ENCODE measurements at places on chromosomes 6 and 20.
A peak's percentile ranks its signal among the peaks of the same experiment; 100 is the strongest.

DNA sequence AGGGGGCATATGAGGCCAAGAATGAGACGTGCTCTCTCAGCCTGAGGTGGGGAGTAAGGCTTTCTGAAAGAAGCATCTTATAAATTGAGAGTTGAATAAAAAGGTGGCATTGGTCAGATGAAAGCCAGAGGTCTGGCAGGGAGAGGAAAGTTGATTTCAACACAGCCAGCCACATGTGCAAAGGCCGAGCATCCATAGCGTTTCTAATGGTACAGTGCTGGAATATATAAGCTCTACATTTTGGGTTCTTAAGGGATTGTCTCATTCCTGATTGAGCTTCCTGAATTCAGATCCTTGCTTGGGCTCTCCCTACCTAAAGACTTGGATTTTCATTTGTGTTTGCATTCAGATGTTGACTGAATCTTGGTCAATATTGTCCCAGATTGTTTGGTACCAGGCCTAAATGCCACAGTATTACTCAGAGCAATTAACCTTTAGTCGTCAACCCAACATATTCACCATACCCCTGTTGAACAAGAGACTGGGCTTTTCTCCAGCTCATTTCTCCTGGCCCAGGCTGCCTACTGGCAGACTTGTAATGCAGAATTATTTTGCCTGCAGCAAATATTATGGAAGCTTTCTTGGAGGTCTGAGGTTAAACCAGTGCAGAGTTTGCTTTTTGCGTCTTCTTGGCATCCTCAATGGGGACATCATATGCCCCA, 14.5 kb upstream of the BCAS1 start:
- DNase-seq: no peak

GRCh38 chr6:28254121-28254519, 2.1 kb upstream of the ZKSCAN4 start:
- no peak for DNase-seq

DNA sequence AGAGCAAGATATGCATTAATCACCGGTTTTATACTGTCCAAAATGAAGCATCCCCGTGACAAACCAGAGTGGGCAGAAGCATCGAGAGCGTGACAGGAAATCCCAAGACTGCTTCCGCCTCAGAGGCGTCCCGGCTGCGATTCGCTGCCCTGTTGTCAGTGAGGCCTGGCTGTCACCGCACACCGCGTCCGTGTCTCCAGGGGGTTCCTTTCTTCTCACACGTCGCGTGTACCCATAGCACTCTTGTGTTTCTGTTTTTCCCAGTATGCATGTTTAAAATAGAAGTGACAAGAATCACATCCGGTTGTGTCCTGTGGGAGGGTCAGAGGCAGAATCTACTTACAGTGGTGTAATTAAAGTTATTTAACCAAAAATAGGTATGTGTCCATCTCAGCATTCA, 8.3 kb upstream of the ADRM1 start:
- no peak for DNase-seq

- DNase-seq: no peak
These were observed 77.8 kb downstream of the OR2B2 start for GRCh38 chr6:27834384-27834783.

- DNase-seq: no peak
These were observed 23.1 kb downstream of the FBXL4 start for GRCh38 chr6:98924647-98925046.

GRCh38 chr6:33856031-33856590, 52.3 kb upstream of the MLN start:
- no peak for DNase-seq

DNA sequence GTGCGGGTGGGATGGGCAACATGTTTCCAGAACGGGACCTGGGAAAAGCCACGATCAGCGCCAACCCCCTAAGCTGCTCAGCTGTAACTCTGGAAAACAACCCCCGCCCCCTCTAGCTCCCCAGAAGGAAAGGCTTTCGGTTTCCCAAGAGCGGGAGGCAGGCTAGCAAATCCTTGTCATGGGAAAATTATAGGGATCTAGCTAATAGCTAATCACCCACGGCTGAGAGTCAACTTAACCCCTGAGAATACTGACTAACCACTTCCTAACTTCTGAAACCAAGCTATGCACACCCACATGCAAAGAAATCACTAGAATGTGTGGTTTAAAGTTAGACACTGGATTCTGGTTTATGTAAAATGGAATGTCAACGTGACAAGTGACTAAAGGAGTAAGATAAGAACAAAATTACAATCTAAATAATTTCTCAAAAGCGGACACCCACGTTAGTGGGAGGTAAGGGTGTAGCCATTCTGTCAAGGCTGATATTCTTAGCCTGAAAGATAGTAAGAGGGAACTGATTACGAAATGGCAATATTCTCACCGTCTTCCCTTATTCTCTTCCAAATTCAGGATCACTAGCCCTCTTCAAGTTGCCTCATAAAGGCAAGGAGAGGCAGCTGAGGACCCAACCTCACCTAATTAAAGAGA, 20.1 kb downstream of the JAG1 start:
- no peak for DNase-seq

DNA sequence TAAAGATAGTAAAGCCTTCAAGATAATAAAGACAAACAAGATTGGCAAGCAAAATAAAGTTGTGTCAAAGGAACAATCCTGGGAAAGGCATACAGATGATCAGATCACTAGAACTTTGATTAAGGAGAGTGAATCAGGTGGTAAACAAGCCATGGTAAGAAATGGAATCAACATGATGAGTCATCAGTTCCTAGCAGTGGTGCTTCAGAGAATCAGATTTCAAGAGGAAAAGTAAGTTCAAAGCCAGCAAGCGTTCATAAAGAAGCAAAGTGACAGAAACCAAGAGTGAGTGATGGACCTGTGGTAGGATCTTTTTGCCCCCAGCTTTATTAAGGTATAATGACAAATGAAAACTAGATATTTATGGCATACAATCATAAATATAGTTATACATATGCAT, 340.4 kb downstream of the TPBG start:
- DNase-seq: no peak

DNA sequence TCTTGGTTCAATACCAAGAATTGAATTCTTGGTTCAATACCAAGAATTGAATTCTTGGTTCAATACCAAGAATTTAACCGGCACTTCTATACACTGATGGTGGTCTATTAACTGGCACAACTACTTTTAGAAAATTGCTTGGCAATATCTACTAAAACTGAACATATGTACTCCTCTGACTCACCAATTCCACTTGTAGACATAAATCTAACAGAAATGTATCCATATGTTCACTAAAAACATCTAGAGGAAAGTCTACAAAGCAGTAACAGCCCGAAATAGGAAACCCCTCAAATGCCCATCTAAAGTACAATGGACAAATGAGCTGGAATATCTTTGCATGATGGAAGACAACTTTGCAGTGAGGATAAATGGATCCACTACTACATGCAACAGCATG, 71.9 kb downstream of the KIF16B start:
- DNase-seq: no peak

DNA sequence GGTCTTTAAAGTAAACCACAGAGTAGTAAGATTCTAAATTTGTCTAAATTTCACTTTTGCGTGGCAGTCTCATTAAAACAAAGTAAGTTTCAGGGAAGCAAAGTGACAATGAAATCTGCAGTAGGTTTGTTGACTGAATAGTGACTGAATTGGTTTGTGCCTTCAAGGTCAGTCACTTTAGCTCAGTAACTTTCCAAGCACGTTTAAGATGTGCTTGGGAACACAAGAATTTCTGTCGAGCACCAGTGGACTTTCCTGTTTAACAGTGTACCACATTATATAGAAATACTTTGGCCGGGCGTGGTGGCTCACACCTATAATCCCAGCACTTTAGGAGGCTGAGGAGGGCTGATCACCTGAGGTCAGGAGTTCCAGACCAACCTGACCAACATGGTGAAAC, 1.7 kb upstream of the CD24 start:
- no peak for DNase-seq

GRCh38 chr6:161545741-161546140, 271.9 kb upstream of the AGPAT4 start:
- DNase-seq: no peak

- no peak for DNase-seq
These were observed 93.9 kb downstream of the PRND start for GRCh38 chr20:4815628-4816027.

GRCh38 chr6:34912715-34913464, 23.8 kb downstream of the ANKS1A start:
- peak; percentile 39 for DNase-seq

DNA sequence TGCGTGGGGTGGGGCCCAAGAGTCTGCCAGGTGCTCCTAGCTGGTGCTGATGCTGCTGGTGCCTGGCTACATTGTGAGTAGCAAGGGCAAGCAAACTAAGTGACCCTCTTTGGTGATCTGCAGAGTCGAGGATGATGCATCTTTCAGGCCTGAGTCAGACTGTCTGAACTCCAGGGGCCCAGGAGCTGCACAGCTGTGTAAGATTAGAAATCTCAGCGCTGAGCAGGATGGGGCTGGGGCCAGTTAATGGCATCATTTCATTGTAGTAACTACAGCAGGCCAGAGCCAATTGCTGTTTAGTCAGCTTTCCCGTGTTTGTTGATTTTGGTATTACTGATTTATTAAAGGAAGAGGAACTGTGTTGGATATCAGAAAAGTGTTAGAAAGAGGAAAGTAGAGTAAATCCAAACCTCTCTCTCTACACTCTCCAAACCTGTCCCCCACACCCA, 365.2 kb downstream of the PAX1 start:
- no peak for DNase-seq
